ENCODE measurements at places on chromosomes 3 and 15.

DNA sequence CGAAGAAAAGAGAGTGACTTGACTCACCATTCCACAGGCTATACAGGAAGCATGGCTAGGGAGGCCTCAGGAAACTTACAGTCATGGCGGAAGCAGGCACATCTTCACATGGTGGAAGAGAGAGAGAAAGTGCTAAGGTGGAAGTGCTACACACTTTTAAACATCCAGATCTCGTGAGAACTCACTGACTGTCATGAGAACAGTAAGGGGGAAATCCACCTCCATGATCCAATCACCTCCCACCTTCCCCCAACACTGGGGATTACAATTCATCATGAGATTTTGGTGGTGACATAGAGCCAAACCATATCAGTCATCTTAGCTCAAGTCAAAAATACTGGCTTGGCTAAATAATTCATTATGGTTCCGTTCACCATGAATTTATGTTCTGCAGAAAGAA, 45.3 kb upstream of the NEDD4 start:
- DNase-seq: no peak

DNA sequence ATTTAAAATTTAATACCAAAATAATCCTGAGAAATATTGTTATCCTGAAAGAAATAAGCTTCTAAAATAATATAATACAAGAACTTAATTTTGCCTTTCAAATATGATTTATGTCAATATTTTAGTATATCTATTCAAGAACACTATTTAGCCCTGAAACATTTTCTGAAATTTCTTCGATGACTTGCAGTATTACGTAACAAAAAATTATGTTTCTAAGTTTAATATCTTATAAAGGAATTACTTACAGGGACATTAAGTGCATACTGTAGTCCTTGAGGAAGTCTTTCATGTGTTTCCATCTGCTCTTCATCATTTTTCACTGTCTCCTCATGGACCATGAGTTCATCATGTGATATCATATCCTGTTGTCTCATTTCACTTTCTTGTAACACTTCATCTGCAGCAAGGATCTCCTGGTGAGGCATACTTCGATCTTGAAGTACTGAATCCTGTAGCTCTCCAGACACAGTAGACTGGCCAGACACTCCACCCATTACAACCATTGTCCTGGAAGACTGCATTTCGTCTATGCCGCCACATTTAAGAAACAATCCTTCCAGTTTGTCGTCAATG, 62.0 kb downstream of the ZNF148 start:
- DNase-seq: no peak

GRCh38 chr15:92392462-92392861, 1.2 kb upstream of the ST8SIA2 start:
- no peak for DNase-seq

DNA sequence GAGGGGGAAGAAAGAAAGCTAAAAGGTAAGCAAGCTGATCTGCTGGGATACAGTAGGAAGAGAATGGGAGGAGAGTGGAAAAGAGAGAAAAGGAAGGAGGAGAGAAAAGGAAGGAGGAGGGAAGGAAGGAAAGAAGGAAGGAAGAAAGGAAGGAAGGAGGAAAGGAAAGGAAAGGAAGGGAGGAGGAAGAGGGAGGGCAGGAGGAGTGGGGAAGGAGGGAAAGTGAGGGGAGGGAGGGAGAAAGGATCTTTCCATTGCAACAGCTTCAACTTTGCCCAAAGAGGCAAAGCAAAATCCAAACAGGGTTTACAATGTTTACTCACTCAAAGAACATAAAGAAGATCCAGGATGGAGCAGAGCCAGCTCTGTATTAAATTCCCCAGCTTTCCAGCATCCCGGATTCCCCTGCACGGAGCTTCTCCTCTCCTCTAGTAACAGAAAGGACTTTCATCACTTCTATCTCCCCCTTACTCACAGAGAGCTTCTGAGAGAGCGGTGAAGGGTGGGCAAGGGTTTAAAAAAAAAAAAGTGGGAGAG, 494.2 kb upstream of the PROK2 start:
- DNase-seq: no peak

DNA sequence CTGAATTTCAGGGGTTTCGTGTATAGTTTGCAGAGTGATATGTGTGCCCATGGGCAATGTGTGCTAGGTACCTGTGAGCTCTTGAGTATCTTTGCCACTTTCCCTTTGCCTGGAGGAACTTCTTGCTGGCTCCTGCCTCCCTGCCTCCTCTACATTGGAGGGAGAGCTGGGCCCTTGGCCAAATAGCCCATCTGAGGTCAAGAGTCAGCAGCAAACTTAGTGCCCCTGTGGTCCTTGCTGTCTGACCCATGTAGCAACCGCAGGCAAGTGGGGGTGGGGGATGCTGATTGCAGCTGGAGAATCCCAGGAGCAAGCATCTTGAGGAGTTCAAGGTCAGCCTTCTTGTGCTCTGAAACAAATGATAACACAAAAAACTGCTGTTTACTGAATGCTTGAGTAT, 5.4 kb upstream of the TBC1D21 start:
- no peak for DNase-seq

- DNase-seq: no peak
These were observed 120.3 kb upstream of the GOLGA8J start for GRCh38 chr15:29962407-29962806.

DNA sequence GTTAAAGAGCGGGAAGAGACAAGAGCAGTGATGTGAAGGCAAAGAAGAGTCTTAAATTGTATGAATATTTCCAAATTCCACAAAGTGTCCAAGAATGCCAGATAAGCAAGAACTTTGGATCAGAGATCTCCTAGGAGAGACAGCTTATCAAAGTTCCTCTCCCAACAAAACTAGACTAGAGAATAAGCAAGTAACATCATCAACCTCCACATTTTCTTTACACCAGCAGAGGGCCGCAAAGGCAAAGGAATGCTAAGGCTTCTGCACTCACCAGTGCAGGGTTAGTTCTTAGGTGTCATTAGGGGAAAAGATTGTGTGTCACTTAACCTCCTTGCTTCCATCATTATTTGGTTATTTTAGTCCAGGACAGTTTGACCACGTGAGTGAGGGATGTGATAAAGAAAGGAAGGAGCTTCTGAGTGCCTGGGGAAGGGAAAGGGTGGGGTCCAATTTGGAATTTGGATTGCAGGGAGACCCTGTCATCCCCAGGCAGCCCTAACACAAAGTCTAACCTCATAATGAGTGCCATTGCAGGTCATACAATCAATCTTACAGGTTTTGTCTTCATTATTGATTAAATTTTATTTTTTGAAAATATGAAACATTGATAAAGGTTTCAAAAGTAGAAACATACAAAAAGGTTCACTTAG, 7.5 kb upstream of the CMTM6 start:
- DNase-seq: peak; percentile 71

DNA sequence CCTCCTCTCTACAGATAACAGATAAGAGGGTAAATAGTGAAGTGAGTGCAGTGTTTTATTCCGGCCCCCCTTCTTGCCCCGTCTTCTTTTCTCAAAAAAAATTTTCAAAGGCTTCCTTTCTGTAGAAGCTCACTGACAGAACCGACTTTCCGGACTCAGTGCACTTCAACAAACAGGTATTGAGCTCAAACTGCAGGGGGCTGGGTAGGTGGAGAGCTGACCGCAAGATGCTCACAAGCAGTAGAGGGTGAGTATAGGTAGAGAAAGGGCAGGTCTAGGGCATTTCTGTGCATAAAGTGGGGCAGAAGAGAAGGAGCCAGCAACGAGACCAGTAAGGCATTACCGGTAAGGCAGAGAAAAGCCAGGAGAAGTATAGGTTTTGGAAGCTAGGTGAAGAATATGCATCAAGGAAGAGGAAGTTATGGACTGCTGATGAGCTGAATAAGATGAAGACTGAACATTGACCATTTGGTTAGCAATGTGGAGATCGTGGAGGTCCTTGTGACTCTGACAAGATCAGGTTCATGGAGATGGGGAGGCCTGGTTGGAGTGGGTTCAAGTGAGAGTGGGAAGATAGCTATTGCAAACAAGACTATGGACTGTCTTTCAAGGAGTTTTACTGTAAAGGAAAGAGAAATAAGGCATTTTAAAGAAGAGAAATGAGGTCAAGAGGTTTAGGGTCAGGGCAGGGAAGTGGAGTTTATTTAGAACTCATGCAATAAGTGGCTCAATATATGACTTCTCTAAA, 97.4 kb downstream of the ST6GAL1 start:
- no peak for DNase-seq

GRCh38 chr3:37987315-37987697, 3.3 kb upstream of the VILL start:
- no peak for DNase-seq

DNA sequence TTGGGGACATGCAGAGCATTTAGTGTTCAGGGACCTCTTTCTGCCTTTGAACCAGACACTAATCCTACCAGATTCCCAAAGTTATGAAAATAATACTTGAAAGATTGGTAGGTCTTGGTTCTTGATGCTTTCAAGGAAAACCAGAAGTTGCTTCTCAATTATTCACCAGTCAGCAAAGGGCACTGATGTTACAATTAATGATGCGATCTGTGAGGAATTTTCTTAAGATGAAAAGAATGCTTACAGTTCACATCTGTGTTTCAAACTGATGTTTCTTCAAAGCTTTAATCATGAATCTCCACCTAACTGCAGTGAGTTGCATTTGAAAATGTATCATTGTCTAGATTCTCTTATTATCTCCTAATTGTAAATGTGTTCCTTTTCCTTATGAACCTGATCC, 161.0 kb downstream of the NAALADL2 start:
- DNase-seq: no peak

- no peak for DNase-seq
These were observed 7.6 kb downstream of the KLHL40 start for GRCh38 chr3:42692667-42693529.

- DNase-seq: no peak
These were observed 53.9 kb upstream of the TTC14 start for GRCh38 chr3:180548050-180548449.

DNA sequence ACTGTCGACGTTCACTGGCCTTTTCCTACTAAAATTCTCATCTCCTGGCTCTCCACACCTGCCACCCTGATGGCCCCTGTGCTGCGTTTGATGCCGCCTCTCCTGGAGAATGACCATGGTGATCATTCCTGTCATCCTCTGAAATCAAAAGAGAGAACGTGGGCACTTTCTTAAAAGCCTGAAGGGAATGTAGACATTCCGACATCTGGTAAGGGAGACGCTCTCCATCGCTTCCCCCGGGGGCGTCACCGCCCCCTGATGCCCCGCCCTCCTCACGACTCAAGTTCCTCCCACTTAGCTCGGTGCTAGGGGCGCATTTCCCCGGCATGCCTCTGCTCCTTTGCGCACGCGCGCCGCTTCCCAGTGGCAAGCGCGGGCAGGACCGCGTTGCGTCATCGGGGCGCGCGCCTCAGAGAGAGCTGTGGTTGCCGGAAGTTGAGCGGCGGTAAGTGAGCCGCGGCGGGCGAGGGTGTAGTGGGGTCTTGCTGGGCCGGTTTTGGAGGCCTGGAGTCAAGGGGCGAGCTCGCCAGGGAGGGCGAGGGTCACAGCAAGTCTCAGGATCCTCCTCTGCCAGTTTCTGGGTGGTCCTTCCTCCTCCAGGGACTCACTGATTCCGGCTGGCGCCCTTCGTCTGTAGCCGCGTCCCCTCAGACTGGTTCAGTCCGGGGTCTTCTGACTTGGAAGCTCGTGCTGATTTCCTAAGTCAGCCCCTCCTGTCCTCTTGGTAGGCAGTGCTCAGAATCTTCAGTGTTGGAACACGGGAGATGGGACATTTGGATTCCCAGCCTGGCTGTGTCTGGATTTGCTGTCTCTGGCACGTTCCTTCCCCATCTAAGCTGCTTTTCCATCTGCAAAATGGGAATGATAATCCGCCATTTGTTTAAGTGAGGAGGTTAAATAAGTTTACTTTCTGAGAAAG, at the start of gene ATG7:
Gene ATG7, plus strand, starts transcription at position 412 of the 919 bp plus-strand sequence. CDS start 26,299 bp downstream, outside the sequence.
- peak; percentile 97 for DNase-seq
